ENCODE measurements at places on chromosomes 5 and 9. TPM values are rescaled to one million over a fixed set of nuclear protein-coding genes. Genes with fewer than 3 reads are reported as not detected.

SMIM15 gene
- 64.2 TPM for total RNA-seq

DNA sequence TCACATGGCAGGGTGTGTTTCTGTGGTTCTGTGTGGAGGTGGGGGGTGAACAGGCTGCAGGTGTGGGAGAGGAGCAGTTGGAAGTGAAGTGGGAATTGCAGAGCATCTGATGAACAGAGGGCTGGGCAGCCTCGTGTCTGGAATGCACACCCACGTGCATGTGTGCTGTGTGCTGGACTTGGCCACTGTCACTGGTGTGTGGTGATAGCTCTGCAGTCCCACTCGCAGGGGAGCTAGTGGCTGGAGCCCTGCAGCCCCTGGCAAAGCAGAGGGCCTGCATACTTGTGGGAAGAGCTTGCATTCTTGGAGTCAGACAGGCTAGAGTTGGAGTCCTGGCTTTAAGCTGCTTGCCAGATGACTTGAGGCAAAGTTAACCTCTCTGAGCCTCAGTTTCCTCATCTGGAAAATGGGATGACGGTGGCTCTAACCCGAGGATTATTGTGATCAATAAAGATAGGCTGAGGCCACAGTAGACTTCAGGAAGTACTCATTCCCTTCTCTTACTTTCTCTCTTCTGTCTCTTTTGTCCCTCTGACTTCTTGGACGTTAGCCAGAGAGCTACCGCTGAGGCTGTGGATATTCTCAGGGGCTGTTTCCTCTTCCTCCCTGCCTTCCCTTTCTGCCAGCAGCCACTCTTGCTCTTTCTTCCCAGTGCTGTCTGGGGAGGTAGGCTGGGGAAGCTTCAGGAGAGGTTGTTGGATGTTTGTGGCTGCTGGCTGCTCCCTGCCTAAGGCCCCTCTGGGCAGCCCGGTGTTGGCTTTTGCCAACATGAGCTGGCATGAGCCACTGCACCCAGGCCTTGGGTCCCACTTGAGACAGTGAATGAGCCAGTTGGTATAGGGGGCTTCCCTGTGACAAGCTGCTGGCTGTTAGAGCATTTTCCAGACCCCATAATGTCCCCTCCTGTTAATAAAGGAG is 18.3 kb downstream of the PSAT1 start:
- peak; percentile 8 for DNase-seq

ST6GALNAC4 gene
- total RNA-seq = 4.7 TPM

ZNG1F gene
- total RNA-seq = 19.5 TPM

All from MG63 (cell line).